NCI-H2227 treated with DMSO at 0.1 percent for 48 hours (cell line): ENCODE measurements at places on chromosomes 16 and 17.
A peak's percentile ranks its signal among the peaks of the same experiment; 100 is the strongest.

- no peak for DNase-seq
These were observed 3.9 kb upstream of the CACNG4 start for GRCh38 chr17:66960613-66961012.

DNA sequence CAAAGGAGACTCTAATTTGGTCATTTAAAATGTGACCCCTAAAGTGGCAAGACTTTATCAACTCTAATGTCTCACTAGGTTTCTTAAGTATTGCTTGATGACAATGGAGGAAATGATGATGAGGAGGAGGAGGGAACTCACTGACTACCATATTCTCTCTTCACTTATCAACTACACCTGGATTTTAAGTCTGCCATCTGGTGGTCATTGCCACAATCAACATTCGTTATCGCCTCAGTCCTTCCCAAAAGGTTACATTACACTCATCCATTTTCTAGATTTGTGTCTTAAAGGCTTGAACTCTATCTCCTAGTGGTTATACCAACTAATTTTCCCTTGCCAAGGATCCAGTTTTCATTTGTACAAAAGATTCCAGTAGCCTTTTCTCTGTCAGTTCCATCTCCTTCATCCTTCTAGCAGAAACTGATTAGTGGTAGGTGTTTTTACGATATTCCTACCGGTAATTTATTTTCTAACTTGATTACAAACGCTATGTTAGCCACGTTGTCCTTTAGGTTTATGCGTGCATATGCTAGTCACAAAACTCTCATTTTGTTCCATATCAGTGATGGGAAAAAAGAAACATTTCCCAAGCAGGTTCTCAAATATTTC, 114.6 kb upstream of the NOG start:
- no peak for DNase-seq

DNA sequence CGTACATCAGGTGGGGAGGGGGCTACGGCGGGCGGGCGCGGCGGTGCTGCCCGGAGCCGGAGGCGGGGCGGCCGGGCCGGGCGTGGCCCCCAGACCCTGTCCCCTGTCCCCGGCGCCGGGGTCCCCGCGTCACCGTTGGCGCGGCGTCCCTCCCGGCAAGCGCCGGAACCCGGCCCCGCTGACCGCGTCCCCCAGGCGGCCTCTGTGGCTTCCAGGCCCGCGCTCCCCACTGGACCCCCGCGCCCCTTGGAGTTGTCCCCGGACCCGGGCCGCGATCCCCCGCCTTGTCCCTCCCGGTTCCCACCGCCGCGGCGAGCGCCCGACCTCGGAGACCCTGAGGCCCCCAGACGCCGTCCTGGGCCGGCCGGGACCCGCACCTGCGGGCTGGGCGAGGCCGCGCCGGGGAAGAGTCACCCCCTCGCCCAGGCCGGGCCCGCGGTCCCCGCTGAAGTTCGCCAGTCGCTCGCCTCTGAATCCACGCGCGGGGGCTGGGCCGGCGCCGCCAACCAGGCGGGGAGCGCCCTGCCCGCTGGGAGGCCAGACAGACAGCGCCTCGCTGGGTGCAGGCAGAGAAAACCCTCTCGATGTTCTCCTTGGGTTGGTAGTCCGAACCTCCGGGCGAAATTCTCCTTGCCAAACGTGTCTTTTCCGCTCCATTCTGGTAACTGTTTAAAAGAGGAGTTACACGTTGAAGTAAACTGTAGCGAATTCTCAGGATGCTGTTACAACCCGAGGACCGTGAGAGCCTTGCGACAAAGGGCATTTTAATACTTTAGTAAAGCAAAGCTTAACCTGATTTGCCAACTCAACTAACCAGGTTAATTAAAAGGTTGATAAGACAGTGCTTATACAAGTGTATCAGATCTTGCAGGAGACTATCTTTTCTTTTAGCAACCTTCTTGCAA, 761 bp downstream of the GAN start:
- DNase-seq: no peak

GRCh38 chr17:12994341-12995074, 23.3 kb downstream of the ELAC2 start:
- DNase-seq: no peak

DNA sequence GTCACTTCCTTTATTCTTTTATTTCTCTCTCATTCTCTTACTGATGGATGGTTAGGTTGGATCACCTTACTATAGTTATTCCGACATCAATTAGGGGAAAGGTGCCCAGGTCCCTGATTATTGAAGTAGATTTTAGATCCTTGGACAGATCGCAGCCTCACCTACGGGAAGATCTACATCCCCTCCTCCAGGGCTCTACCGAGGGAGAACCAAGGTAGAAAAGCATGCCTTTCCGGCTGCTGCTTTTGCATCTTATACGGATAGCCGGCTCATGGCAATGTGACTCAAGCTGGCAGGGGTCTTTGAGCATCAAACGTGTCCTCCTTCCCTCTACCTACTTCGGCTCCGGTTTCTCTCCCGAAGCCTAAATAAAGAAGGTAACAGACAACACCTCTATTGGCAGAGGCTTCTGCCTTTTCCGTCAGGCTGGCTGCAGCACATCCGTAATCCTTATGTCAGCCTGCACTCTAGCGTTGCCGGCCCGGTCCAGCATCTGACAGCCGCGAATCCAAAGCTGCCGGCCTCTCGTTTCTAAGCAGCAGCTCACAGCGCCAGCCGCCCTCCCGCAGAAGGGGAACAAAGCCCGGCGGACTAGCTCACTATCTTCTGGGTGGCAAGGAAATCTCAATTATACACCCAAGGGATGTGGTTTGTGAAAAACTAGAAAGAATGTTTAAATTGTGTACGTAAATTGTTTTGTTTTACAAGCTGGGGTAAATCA, 46.9 kb downstream of the IRX6 start:
- DNase-seq: peak; percentile 44
